ENCODE measurements at places on chromosomes 12 and 14.

GRCh38 chr12:32217354-32218310, 111.0 kb downstream of the BICD1 start:
- H3K36me3 ChIP-seq: peaks cover 29% of the 10 kb centered on the region
- H3K27ac ChIP-seq: peak overlapping the region; percentile 25
- no peaks in the 10 kb centered on the region for H3K27me3 ChIP-seq
- H3K4me1 ChIP-seq: no peaks in the 10 kb centered on the region

- no peak overlapping the region for H3K4me3 ChIP-seq
- no peaks in the 10 kb centered on the region for H3K27me3 ChIP-seq
- DNase-seq: no peak
- H3K27ac ChIP-seq: no peak overlapping the region
- peaks cover 2% of the 10 kb centered on the region for H3K4me1 ChIP-seq
Observed at GRCh38 chr14:101230161-101230850, 326.8 kb upstream of the RTL1 start.

- no peak for DNase-seq
- H3K27ac ChIP-seq: no peak overlapping the region
- no peak overlapping the region for H3K4me3 ChIP-seq
- no peaks in the 10 kb centered on the region for H3K27me3 ChIP-seq
Observed at GRCh38 chr12:29086325-29087271, 62.5 kb upstream of the FAR2 start.

- no peak for DNase-seq
- no peaks in the 10 kb centered on the region for H3K36me3 ChIP-seq
- H3K4me1 ChIP-seq: no peaks in the 10 kb centered on the region
- no peaks in the 10 kb centered on the region for H3K27me3 ChIP-seq
Observed at GRCh38 chr14:61661471-61662400, 33.6 kb upstream of the HIF1A start.

Measured in progenitor cell of endocrine pancreas (in vitro differentiated cells).